Right atrium auricular region (tissue), 2 donors: ENCODE measurements at places on chromosomes 5 and 9. TPM values are rescaled to one million over a fixed set of nuclear protein-coding genes. Genes with fewer than 3 reads are reported as not detected.

DNA sequence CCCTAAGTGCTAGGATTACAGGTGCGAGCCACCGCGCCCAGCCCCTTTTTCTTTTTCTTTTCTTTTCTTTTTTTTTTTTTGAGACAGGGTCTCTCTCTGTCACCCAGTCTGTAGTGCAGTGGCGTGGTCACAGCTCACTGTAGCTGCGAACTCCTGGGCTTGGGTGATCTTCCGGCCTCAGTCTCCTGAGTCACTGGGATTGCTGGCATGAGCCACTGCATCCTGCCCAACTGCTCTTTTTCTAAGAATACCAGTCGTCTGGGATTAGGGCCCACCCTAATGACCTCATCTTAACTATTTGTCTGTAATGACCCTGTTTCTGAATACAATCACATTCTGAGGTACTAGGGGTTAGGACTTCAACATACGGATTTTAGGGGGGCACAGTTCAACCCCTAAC is 34.1 kb upstream of the NANS start:
- DNase-seq, result no peak

- DNase-seq, result no peak
Measured at GRCh38 chr5:171391996-171392577, 4.4 kb downstream of the NPM1 start.

DNA sequence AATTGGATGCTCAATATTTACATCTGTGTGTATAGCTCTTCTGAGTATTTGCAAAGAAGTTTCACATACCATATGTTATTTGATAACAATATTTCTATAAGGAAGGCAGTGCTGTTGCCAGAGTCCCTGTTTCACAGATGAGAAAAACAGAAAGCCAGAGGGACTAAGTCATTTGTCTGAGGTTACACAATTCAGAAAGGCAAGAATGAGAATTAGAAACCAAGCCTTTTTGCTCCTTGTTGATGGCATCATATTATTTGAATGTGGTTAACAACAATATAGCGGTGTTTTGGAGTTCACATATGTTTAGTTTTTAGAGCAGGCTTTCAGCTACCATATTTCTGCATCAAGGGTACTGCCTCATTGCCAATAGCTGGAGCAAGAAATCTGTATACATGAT is 110.9 kb upstream of the PRLR start:
- DNase-seq, result no peak

DNA sequence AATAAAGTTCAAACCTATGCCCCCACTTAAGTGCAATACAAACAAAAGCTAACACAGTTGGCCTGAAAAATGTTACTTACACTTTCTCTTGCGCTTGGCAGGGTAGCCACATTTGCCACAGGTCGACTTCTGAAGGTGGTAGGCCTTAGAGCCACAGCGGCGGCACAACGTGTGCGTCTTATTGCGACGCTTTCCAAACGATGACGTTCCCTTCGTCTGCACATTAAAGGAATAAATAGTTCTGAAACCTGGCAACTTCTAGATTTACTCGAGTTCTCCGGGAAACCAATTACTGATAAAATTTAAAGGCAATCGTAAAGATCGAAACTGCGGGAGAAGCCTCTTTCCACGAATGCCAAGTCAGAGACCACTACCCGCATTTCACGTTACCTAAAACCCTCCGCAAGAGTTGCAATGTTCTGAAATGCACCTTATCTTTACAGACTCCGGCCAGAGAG is 602 bp downstream of the RPL37 start:
- no peak for DNase-seq

GRCh38 chr9:123358181-123358905 is 2.3 kb downstream of the CRB2 start:
- DNase-seq, result no peak

DNA sequence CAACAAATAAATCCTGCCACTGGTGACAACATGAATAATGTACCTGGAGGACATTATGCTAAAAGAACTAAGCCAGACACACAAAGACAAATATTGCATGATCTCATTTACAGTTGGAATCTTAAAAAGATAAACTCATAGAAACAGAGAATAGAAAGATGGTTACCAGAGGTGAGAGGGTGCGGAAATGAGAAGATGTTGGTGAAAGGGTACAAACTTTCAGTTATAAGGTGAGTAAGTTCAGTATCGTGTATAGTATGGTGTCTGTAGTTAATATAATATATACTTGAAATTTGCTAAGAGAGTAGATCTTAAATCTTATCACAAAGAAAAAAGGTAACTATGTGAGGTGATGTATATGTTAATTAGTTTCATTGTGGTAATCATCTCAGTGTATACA is 63.3 kb downstream of the PRRC1 start:
- DNase-seq, result no peak

The TXNDC8 gene
- not detected for total RNA-seq
